ENCODE measurements at places on chromosomes 16 and 17.

DNA sequence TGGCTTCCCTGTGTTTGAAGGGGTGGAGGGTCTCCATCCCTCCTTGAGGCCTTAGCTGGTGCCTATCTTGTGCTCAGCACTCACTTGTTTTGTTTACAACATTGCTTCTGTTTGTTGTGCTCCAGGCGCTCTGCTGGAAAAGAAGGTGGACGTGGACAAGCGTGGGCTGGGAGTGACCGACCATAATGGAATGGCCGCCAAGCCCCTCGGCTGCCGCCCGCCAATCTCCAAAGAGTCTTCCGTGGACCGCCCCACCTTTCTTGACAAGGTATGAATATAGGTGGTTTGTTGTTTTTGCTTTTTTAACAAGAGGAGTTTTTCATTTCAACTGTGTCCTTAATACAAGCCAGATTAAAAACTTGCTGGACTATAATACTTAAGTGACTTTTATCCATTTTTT, 53.5 kb downstream of the TMC6 start:
- DNase-seq, result no peak

DNA sequence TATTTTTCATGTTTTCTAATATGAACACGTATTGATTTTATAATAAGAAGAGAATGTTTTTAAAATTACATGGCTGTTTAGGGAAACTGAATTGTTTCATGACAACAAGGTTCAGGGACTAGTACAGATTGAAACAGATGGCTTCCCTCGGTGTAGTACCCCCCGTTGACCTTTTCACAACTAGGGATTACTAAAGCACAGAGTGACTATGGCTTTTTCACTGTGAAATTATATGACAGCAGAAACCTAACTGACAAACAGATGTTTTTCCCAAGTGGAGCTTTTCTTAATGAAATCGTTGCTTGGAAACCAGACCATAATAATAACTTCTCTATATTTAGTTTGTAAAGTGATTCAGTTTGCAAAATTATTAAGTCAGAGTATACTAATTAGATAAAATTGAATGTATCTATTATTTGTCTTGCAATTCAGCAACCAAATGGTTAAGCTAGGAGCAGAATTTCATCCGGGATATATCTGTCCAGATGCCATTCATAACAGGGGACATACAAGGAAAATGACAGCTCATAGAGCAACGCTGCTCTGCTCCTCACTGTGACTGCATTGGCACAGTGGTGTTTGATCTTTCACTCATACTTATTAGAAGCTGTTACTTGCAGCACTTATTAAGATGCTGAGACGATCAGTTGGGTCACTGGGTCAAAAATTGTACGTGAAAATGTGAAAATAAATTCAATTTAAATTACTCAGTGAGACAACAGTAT, 111.7 kb downstream of the TANGO6 start:
- DNase-seq, result no peak

DNA sequence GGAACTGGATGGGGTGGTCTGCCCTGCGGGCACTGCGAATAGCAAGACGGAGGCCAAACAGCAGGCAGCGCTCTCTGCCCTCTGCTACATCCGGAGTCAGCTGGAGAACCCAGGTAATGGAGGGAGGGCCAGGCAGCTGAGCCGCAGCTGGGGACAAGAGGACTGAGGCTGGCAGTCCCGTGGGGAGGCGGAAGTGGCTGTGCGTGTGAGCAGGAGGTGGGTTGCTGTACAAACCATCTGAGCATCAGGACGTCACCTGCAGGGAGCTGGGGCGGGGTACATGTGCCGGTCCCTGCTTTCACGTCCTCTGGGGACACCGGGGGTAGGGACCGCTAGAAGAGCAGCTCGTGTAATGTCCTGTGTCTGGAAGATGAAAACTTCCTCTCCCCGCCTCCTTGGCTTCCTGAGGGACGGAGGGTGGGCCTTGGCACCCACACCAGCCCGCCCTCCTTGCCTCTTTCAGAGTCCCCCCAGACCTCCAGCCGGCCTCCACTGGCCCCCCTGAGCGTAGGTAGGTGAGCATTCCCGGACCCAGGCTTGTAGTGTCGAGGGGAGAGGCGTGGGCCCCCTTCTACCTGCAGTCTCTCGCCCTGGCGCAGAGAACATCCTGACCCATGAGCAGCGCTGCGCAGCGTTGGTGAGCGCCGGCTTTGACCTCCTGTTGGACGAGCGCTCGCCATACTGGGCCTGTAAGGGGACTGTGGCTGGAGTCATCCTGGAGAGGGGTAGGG, 3.7 kb downstream of the ADAD2 start:
- no peak for DNase-seq

- no peak for DNase-seq
Observed at GRCh38 chr17:73747221-73748002, 103.2 kb upstream of the SDK2 start.

GRCh38 chr17:77493238-77493820, 352.6 kb downstream of the SEC14L1 start:
- DNase-seq, result no peak

GRCh38 chr17:177155-177554, 4.3 kb downstream of the DOC2B start:
- DNase-seq, result no peak

- DNase-seq, result peak; percentile 36
Observed at GRCh38 chr16:3023415-3023668, 400 bp downstream of the HCFC1R1 start.

- no peak for DNase-seq
Observed at GRCh38 chr16:56387396-56387795, 37.9 kb downstream of the AMFR start.

GRCh38 chr17:48655913-48656312, 29.8 kb upstream of the HOXB9 start:
- DNase-seq, result no peak

- no peak for DNase-seq
Observed at GRCh38 chr16:87995644-87996043, 44.4 kb downstream of the BANP start.

DNA sequence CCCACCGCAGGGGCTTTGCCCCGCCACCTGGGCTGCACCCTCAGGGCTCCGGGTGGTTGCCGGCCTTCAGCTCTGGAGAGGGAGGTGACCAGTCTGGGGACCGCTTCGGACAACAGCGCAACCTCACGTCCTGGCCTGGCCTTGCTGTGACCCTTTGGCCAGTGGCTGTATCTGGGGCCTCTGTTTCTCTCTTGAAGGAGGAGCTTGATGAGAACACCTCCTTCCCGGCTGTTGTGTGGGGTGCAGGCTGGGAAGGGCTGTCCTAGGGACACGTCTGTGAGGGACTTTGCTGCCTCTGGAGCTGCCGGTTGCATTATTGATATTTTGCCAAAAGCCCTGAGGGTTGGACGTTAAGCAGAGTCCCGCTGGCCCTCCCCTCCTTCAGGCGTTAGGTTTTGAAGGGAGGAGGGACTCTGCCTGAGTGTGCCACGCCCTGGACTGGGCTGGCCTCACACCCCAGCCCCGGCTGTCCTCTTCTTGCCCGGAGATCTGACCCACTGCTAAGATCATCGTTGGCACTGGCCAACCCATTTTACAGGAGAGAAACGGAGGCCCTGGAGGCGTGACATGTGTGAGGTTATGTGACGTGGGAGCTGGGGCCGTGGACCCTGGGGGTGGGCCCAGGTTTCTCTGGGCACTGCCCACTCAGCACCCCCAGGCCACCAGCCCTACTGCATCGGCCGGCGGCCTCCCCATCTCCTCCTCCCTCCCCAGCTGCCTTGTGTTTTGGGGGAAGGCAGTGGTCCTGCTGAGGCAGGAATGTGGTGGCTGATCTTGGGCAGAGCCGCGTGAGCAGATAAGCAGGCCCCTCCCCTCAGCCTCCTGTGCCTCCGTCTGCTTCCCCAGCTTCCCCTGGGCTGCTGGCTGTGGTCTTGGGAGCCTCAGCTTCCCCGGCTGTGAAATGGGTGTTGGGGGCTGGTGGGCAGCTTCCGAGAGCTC, 8.5 kb downstream of the ZFPM1 start:
- DNase-seq, result no peak

GRCh38 chr16:27740496-27741201, 190.7 kb downstream of the KATNIP start:
- no peak for DNase-seq

DNA sequence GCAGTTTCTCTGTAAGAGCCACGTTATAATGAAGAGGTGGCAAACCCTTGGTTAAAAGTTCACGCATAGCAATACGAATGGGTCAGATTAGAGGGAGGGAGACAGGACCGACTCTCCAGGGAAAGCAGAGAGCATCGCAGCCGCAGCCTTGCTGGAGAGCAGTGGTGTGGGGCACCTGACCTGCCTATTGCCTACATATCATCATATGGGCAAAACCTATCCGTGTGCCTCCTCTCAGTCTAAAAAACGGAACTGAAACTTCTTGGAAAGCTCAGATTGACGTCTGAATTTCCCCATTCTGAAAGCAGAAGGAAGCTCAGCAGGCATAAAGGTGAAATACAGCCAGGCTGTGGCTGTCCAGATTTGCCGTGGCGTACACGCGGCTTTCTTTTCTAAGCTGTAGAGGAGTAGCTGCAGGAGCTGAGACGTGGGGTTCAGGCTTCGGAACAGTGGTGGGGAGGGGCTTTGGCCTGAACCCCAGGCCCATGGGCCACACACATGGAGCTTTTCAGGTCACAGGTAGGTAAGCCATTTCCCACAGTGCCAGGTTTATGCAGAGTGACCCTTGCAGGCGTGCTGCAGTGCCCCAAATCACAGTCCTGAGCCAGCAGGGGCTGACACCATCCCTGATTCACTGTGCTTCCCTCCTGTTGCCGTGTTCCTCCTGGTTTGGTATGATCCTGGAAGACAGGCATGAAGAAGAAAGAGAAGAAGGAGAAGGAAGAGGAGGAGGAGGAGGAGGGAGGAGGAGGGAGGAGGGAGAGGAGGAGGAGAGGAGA, 41.6 kb upstream of the TNRC6C start:
- DNase-seq, result no peak

DNA sequence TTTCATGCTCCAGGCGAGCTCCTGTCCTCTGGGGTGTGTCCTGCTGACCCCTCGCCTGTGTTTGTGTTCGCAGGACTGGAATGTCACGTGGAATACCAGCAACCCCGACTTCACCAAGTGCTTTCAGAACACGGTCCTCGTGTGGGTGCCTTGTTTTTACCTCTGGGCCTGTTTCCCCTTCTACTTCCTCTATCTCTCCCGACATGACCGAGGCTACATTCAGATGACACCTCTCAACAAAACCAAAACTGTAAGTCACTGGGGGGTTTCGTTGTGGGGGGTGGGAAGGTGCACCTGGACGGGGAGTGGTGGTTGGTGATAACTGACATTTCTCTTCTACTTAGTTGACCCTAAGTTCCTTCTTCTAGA, 58.3 kb downstream of the ABCC1 start:
- no peak for DNase-seq

GRCh38 chr17:862582-862981, 80.4 kb downstream of the MRM3 start:
- no peak for DNase-seq

DNA sequence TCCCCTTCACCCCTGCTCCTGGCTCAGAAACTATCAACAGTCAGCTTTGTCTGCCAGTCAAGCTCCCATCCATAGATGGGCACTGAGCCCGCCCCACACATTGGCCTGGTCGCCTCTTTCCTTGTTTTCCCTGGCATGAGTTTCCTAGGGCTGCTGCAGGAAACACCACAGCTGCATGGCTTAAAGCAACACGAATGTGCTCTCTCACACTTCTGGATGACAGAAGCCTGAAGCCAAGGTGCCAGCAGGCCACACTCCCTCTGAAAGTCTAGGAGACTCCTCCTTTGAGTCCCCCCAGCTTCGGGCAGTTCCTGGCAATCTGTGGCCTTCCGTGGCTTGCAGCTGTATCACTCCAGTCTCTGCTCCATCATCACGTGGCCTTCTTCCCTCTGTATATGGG, 69.9 kb downstream of the TBC1D16 start:
- DNase-seq, result peak; percentile 30

DNA sequence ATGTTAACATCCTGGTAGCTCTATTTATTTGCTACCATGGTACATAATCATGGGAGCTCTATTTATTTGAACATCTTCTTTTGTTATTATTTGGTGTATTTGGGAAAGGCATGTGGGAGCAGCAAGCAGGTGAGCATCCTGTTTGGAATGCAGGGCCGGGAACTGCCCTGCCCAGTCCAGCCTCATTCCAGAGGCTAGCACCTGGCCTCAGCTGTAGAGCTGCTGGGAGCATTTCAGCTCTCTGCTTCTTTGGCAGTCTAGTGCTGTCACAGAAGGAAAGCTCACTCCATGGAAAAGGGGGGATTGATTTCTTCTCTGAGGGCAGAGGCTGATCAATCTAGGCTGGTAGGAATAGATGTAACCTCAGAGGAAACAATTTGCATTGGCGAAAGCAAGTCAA, 112.5 kb downstream of the WWOX start:
- DNase-seq, result no peak

- DNase-seq, result no peak
Observed at GRCh38 chr17:2778489-2778888, 17.7 kb upstream of the RAP1GAP2 start.

- DNase-seq, result no peak
Observed at GRCh38 chr16:12406926-12407690, 396.6 kb downstream of the CPPED1 start.
